CD4-positive, alpha-beta T cell treated with Interleukin-6 at 100 ng/mL for 8 hours (primary cell): ENCODE measurements at places on chromosomes 7 and 10.

- no peak for DNase-seq
These were observed 51.0 kb downstream of the PTTG1IP2 start for GRCh38 chr7:90520484-90520883.

GRCh38 chr10:57654856-57655255 lies 612.8 kb downstream of the IPMK start:
- DNase-seq, result no peak

DNA sequence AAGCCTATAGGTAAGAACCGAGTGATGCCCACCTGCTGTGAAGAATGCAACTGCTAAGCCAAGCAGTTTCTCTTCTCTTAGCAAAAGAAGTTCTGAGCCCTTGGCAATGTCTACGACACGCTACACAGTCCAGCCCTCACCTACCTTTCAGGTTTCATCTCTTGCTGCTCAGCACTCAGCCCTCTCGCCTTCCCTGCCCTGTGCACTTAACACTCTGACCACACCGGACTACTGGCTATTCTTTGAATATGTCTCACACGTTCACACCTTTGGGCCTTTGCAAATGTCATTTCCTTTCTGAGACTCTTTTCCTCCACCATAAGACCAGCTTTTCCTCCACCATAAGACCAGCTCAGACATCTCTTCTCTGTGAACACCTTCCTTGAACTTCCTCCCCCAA lies 67.0 kb upstream of the ITGB1 start:
- no peak for DNase-seq

GRCh38 chr10:18312374-18313139 lies 172.3 kb downstream of the CACNB2 start:
- no peak for DNase-seq

DNA sequence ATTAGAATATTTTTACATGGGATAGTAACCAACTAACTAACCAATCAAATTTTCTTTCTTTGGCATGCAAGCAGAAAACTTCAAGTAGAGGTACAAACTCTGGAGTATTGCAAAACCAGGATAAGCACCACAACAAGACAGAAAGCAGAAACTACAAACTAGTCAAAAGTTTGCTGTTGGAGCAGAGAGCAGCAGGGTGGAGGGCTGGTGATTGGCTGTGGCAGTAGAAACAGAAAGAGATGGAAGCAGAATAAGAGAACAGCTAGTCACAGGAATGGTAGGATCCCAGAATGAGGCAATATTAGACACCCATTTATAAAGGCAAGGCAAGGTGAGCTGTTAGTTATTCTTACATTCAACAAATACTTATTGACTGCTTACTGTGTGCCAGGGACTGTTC lies 6.8 kb upstream of the MACC1 start:
- DNase-seq, result no peak

DNA sequence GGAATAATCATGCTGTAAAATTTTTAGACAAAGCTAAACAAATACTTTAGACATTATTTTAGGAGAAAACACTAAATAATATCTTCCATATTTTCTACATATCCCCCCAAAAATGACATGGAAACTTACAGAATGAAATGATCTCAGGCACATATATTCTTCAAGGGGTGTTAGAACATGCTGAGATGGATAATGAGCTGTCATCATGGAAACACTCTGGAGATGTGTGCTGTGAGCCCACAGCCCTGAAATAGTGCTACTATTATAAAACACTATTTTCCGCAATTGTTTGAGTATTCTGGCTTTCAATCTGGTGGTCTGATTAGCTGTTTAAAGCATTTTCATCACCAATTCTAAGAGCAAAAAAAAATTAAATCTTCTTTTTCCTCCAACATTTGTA lies 385.7 kb downstream of the PHTF2 start:
- DNase-seq, result no peak

DNA sequence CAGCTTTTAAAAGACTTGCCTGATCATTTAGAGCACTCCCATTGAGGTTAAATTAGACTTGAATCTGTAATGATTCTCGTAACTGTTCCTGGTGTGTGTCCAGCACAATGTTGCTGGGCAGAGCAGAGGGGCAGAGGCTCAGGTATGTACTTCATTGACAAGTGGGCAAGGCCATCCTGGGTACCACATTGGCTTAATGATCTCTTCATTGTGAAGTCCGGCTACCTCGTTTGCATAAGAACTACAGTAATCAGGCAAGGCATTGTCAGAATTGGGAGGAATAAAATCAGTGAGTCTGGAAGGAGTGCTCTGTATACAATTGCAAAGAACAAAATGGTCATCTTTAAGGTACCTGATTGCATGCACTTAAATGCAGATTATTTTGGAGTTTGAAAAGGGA lies 6.1 kb downstream of the RPS24 start:
- DNase-seq, result no peak

DNA sequence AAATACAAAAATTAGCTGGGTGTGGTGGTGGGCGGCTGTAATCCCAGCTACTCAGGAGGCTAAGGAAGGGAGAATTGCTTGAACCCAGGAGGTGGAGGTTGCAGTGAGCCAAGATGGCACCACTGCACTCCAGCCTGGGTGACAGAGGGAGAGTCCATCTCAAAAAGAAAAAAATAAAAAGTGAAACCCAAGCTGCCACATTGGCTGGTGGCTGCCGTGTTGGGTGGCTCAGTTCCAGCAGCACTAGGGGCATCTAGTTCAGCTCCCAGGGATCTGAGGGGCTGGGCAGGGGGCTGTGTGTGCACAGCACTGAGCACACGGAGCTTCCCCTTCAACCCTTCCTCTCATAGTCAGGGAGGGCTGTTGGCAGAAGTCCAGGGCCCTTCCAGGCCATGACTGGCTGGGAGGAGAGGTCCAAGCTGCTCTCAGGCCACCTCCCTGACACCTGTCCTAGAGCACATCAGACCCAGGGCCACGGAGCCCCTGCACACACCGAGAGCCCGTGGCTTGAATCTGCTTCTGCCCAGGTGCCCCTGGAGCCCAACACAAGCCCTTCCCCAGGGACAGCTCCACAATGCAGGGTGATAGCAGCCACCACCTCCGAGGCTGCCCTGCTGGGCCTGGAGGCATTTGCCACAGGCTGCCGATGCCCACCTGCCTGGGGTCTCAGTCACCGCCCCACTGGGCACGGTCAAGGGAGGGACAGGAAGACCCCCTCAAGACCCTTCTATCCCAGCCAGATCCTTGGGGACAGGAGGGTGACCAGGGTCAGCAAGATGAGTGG lies 47.3 kb downstream of the YKT6 start:
- DNase-seq, result no peak

DNA sequence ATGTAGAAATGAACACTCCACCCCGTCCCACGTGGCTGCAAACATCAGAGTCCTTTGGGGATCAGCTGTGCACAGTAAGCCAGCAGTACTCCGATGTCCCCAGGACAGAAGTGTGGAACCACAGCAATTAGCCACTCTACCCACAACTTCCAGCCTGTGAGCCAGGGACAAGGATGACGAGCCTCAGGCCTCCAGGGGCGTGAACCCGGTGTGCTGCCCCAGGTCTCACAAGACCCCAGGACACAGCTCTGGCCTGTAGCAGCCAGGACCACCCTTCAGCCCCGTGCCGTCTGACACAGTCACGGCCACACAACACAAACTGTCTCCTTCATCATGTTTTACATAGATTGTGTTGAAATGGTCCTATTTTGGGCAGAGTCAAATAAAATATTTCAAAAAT lies 113.0 kb upstream of the DIP2C start:
- no peak for DNase-seq

- DNase-seq, result no peak
These were observed 68.5 kb upstream of the FERD3L start for GRCh38 chr7:19213746-19214145.

DNA sequence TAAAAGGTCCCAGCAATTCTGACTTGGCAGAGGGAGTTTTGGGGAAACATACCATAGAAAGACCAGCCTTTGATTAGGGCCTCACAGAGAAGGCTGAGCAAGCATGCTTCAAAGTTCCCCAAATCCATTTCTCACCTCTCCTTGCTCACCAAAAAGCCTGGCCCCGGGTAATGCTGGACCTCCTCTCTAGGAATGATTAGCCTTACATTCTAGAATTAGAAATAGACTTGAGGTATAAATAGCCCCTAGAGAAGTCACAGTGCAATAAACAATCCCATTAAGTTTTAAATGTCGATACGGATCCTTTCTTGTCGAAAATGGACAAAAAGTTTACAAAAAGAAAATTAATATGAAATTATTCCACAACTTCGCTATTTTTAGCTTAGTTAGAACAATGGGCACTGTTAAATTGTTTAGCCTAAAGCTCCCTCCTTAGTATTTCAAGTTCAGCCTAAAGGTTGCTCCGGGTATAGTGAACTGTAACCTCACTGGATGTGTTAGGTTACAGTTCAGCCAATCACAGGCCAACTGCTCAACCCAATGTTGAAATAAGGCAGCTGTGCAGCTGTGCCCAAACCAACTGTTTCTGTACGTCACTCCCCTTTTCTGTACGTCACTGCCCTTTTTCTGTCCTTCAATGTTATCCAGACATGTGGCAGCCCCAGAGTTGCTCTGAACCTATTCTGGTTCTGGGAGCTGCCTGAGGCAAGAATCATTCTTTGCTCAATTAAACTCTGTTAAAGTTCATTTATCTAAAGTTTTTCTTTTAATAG lies 7.9 kb upstream of the GSDME start:
- DNase-seq, result no peak

DNA sequence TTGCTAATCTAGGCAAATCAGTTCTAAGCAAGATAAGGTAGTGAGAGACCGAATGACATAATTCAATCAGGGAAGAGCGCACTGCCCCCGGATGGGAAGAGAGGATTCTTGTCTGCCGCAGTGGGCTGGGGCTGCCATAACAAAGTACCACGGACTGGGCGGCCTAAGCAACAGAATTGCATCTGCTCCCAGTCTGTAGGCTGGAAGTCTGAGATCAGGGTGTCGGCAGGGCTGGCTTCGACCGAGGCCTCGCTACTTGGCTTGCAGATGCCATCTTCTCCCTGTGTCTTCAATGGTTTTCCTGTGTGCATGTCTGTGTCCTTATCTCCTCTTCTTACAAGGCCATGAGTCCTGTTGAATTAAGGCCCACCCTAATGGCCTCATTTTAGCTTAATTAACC lies 59.7 kb upstream of the TMEM72 start:
- DNase-seq, result no peak

DNA sequence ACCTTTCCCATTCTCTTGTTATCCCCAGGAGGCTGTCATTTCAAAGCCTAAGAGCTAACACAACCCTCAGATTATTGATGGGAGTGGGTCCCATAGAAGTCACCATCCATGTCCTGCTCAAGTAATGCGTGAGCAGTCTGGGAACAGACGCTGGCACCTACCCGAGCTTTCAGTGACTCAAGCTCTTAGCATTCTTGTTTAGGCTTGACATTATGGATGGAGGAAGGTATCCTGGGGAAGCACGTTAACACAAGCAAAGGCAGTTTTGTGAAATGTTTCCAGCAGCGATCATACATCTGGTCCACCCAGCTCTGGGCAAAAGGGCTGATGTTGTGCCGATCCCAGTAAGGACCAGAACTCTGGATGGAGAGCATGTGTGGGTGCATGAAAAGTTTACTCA lies 30.0 kb upstream of the AUTS2 start:
- DNase-seq, result no peak

- DNase-seq, result no peak
These were observed 171.7 kb downstream of the DNAJB6 start for GRCh38 chr7:157508477-157508881.

GRCh38 chr7:84247591-84247990 lies 53.0 kb upstream of the SEMA3A start:
- DNase-seq, result no peak

DNA sequence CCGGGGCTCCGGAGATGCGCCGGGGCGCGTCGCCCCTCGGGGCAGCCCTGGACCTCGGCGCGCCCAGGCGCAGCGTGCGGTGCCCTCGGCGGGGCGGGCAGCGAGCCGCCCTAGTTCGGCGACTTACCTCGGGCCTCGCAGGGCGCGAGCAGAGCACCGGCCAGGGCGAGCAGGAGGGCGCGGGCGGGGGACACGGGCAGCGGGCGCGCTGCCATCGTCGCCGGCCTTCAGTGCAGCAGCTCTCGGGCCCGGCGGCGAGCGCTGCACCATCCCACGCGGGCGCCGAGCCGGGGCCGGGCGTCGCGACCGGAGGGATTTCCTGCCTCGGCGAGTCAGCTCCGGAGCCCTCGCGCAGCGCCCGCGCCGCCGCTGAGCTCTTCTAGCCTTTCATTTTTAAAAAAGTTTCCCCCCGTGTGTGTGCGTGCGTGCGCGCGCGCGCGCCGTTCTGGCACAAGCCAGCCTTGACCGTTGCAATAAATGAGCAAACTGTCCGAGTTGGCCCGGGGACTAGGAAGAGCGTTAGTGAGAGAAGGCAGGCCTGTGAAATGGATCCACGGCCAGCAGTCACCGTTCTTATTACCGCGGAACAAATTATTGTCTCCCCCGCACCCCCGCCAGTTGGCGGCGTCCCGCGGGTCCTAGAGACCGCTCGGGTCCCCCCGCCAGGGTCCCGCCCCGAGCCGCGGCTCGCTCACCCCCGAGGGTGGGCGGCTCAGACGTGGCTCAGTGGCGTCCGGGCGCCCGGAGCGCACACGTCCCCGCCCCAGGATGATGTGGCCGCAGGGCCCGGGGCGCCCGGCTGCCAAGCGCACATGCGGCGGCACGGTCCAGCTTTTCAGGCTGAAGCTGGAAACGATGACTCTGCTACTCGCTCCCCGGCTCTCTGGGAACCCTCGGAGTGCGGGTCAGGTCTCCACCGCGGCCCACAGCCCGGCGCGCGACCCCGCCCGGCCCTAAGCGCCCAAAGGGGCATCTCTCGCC lies at the start of gene ADAM12:
Gene ADAM12, minus strand, starts transcription at position 547 of the 981 bp plus-strand sequence. Its CDS starts 332 bp downstream, at position 215.
- DNase-seq, result no peak

DNA sequence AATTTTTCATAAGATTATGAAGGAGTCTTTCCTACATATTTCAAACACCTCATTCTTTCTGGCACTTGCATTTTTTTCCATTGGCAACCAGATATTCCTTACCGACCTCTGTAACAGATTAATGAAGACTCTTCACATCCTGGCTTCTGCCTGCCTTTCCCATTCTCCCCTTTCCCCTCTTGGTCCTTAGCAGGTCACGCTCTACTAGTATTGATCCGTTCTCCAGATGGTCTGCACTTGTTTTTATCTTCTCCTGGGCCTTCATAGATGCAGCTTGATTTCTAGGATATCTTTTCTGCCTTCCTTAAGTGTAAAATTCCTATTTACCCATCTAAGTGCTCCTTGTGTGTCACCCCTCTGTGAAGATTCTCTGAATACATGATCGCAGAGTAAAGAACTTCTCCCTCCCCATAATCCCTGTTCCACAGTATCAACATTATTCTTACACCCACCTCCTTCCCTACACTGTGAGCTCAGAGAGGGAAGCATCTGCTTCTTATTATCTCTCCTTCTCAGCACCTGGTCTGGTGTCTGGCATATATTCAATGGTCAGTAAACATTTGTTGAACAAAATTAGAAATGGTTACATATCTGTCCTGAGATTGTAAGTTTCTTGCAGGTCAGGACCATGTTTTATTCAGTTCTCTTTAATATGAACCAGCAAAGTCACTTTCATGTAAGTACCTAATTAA lies 654.2 kb downstream of the REEP3 start:
- DNase-seq, result no peak
